ENCODE measurements at places on chromosomes 11 and 22.

DNA sequence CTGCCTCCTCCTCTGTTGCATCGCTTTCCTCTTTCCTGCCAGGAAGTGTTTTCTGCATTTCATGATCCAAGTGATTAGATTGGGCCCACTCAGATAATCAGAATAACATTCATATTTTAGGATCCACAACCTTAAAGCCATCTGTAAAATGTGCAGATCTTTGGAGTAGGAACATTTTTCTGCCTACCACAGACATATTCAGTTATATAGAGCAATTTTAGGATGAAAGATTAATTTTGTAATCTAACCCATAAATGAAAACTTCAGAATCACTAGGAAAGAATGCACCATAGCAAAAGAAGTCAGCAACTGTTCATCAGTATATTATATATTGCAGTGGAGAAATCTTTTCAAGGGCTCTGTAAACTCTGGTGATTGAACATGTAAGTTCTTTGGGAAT lies 659.9 kb upstream of the LUZP2 start:
- no peak for DNase-seq

GRCh38 chr22:30485362-30485988 lies 13.7 kb upstream of the SEC14L3 start:
- peak; percentile 69 for DNase-seq

- peak; percentile 10 for DNase-seq
Observed at GRCh38 chr11:106917973-106918372, 100.3 kb downstream of the GUCY1A2 start.

DNA sequence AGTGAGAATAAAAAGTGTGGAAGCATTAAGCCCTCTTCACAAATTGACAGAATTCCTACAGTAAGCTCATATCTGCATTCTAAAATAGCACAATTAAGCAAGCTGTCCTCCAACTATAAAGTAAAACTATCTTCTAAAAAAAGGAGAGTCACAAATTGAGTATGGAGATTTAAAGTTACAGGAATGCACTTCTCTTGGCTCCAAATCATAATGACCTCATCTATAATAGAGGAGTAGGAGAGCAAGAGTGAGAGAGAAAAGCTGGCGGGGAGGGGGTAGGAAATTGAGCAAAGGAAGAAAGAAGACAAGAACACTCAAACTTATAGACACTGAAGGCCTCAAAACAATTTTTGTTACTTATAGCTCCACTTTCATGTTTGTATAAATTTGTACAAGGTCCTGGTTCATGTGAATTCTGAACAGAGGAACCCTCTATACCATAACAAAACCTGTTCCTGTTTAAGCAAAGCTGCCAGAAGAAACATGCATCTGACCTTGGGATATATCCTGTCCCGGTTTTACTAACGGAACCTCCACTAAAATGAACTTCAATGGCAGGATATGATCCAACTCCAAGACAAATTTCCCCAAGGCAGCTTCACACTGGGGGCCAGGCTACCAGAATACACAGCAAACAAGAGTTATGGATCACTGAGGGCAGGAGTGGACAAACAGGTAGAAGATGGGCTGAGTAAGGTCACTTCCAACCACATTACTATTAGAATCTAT lies 37.2 kb downstream of the SLC35F2 start:
- DNase-seq, result no peak

DNA sequence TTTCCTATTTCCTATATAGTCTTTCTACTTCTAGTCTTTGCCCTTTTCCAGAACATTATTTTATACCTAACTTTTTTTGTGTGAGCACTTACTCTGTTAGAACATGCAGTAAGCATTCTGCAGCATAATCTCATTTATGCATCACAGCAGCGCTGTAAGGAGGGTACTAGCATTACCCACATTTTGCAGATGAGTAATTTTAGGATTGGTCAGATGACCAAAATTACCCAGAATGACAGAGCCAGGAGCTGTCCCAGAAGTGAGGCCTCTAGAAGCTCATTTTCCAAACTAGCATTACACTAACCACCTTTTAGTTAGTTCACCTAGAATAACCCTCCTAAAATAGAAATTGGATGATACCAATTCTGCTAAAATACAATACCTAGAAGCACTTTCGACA lies 47.1 kb upstream of the ARHGAP32 start:
- no peak for DNase-seq

GRCh38 chr11:78292109-78292803 lies 103.5 kb downstream of the USP35 start:
- DNase-seq, result no peak

- DNase-seq, result no peak
Observed at GRCh38 chr11:74627381-74627780, 35.0 kb downstream of the POLD3 start.

- peak; percentile 9 for DNase-seq
Observed at GRCh38 chr22:37610480-37611129, 2.0 kb downstream of the GGA1 start.

DNA sequence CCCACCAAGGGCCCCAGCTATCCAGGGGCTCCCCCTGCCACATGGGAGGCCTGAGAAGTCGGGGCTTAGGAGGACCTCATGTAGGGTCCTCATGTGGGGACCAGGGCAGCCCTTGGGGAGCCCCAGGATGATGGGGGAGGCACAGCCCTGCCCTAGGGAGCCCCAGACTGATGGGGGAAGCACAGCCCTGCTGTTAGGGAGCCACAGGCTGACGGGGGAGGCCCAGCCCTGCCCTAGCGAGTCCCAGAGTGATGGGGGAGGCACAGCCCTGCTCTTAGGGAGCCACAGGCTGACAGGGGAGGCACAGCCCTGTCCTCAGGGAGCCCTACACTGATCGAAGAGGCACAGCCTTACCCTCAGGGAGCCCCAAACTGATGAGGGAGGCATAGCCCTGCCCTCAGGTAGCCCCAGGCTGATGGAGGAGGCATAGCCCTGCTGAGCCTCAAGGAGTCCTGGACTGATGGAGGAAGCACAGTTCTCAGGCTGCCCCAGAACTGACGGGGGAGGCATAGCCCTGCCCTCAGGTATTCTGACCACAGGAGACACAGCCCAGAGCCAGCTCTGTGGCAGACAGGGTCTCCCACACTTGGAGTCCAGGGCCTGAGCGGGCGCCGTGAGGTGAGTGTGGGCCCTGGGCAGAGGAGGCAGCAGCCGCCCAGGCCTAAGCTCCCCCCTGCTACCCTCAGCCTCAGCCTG lies 10.8 kb downstream of the PRR33 start:
- no peak for DNase-seq

DNA sequence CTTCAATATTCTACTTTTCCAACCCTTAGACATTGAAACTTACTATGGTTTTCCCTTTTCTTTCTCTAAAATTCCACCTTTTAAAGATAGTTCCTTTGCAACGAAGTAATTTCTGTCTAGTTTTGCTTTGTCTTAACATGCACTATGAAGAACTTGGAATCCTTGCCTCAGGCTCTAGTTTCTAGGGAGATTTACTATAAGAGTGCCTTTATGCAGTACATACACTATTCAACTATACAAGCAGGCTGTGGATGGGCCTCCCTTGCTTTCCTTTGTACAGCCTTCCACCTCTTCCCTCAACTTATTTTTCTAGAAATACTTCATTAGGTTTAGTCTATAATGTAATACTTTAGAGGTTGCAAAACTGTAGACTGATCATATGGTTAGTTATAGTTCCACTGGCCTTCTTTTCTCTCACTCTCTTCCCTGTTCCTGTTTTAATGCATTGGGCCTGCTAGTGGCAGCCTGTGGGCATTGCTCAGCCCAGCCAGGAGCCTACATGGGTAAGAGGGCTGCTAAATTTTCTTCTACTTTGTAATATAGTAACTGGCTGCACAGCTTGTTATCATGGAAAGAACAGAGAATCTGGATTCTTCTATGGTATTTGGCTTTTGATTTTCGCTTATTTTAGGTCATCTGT lies 100.2 kb downstream of the C11orf87 start:
- DNase-seq, result no peak

DNA sequence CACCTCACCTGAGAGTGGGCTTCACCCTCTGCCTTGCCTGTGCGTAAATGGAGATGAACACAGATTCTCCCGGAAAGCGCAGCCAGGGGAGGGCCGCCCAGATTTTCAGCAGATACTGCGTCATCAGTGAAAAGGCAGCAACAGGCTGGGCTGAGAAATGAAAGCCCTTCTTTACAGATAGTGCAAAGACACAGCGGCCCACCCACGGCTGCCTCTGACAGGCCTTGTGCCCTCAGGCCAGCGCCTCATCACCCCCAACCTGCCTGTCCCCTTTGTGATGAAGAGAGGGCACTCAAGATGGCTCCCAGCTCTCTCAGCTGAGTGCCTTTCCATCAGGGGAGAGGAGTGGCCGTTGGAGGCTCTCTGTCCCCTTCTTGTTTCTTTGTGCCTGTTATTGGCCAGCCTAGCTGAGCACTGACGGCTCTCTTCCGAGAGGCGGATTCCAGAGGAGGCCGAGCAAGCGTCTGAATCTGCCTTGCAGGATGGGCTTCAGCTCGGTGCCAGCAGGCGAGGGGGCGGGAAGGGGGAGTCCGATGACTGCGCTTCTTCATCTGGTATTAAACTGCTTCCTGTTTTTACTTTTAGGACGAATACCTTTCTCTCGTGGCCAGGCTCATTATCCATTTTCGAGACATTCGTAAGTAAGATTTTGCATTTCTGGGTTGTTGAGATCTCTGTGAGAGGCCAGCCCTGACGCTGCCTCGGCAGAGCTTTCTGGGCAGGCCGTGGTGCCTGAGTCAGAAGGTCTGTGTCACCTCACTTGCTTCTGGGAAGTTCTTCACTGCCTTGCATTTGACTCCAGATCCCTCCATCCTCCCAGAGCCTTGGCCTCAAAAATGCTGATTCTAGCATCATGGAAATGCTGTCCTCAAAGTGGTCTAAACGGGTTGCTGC lies 43.7 kb downstream of the MED15 start:
- DNase-seq, result no peak

DNA sequence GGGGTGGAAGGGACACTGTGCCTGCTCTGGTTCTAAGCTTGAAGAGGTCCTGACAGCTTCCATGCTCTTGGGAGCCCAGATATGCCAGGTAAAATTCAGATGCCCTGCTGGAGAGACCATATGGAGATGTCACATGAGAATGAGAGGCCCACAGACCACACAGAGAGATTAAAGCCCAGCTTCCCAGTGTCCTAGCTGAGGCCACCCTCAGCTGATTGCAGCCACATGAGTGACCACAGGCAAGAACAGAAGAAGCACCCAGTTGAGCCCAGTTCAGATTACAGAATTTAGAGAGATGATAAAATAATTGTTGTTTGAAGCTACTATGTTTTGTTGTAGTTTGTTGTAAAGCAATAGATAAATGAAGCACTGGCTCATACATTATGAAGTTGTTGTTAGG lies 14.4 kb upstream of the PVALB start:
- no peak for DNase-seq

DNA sequence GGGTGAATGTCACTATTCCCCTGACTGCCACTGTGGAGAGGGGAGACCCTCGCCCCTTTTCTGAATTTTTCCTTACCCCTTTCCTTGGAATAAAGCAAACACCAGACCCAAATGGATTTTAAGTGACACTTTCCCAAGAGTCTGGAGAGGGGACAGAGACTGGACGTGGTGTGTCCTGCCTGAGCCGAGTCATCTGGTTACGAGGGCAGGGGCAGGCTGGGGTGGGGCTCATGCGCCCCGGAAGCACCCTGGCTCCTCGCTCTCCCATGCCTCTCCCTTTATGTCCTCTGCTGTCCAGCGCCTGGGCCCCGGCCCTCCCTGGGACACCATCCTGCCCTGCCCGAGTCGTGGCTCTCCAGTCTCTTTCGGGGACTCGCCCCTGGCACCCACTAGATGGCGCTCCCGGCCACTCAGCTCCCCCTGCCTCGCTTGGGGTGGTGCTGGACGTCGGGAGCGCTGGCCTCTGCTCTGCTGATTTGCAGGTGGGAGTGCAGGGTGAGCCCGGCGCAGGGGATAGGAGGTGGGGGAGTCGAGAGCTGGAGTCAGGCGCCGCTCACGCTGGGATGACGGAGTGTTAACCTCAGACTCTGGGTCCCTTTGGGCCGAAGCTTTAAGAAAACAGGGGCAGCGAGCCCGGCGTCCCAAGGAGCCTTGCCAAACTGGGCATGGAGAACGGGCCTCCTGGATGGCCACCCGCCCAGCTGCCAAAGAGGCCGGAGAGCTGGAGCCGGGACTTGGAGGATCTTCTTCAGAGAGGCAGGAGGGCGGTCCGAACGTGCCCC lies 89.8 kb downstream of the RPS6KA4 start:
- peak; percentile 60 for DNase-seq

DNA sequence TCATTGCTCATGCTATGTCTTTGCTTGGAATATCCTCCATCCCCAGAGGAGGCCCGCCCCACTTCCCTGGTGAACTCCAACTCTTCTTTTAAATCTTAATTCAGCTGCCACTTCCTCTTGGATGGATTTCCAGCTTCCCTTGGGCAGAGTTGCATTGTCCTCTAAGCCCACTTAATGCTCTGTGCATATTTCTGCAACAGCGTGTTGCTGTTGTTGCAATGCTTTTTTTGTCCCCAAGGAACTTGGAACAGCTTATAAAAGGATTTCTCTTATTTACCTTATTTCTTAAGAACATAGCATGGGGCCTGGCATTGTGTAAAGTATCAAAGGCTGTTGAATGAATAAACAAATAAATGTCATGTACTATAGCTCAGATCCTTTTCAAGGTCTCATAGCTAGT lies 507.4 kb downstream of the METTL15 start:
- DNase-seq, result no peak

DNA sequence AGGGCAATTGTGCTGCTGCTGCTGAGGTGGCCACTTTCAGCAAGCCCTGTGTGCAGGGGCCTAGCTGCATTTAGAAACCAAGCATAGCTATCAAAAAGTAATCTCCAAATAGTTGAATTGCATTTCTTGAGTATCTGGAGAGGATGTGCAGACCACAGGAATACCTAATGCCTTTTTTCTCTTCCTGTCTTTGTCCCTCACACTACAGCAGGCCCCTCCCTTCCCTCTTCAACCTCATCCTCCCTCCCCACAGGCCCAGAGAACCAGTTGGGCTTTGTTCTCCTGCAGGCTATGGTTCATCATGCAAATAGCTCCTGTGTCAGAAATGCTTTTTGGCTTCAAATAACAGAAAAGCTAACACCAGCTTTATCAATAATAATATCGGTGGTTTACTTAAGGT lies 47.7 kb downstream of the DKK3 start:
- no peak for DNase-seq

GRCh38 chr11:44729713-44730112 lies 3.0 kb downstream of the TSPAN18 start:
- no peak for DNase-seq

- no peak for DNase-seq
Observed at GRCh38 chr11:65187971-65188461, 6.3 kb downstream of the CAPN1 start.

Measured in PC-9 (cell line).